ENCODE measurements at places on chromosomes 12 and 14.

DNA sequence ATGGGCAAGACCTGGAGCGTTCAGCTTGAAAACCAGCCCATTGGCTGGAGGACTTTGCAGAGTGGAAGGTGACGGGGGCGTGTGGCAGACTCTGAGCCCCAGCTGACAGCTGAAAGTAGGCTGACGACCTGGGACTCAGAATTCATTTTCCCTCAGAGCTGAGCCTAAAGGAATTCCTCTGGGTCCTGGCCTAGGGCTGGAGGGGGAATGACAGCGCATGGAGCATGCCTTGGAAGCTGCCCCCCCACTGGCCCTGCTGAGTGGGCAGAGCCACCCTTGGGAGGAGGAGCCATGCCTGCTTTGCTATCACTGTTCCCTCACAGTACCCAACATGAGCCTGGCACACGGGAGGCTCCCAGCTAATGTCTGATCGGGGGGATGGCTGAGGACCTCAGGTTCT is 25.4 kb upstream of the SMOC1 start:
- DNase-seq, result no peak

- DNase-seq, result no peak
Observed at GRCh38 chr14:91173904-91174303, 60.0 kb downstream of the DGLUCY start.

DNA sequence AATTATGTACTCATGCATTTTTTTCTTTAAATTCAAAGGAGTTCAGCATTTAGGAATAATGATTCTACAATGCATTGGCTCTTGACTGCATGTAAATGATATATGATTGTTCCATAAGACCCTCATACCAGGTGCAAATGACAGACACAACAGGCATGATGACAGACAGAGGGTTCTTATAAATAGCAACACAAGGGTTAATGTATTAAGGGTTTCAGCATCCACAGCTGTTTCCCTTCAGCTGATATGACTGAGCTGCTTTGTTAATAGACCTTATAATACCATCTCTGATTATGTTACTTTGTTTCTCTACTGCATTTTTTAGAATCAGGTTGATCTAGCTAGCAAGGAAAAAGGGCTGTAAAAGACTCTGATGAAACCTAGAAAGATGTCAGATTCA is 90.8 kb upstream of the TMTC2 start:
- no peak for DNase-seq

GRCh38 chr12:51147309-51147708 is 25.6 kb downstream of the TFCP2 start:
- no peak for DNase-seq

- peak; percentile 21 for DNase-seq
Observed at GRCh38 chr14:91872517-91873470, 5.5 kb upstream of the TC2N start.

- no peak for DNase-seq
Observed at GRCh38 chr14:36989806-36990205, 182.6 kb downstream of the SLC25A21 start.

- DNase-seq, result no peak
Observed at GRCh38 chr12:85280165-85280983, at the start of gene ALX1. TSS of gene ALX1 (plus strand) at chr12:85280220. CDS start at chr12:85280262, 42 bp downstream.

DNA sequence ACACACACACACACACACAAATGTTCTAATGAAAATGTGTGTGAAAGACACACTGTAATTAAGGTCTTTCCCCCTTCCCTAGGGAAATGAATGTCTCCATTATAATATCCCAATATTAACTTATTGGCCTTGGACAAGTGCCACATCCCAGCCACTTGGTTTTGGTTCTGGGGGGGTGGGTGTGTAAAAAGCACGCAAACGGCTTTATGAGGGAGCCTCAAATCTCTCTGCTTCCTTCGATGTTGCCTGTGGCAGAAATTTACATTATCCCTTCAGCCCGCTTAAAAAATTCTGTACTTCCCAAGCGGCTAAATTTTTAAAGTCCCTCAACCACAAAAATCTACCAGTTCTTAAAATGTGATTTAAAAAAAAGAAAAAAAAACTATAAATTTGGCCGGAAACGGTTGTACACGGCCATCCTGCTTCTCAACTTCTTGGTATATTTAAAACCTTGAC is 432 bp downstream of the C14orf93 start:
- no peak for DNase-seq

GRCh38 chr12:15982471-15982870 is 71.3 kb downstream of the DERA start:
- no peak for DNase-seq

DNA sequence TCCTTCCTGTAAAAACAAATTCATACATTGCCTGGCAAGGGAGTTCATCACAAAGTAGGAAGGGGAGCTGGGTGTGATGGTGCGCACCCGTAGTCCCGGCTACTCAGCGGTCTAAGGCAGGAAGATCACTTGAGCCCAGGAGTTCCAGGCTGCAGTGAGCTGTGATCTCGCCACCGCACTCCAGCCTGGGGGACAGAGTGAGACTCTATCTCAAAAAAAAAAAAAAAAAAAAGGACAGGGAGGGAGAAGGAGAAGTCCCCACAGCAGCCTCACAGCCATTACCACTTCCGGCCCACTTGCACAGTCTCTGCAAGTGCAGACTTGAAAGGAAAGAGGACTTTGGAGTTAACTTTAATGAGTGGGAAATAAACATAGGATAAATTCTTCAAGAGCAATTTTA is 121.0 kb downstream of the FBXL14 start:
- DNase-seq, result no peak

DNA sequence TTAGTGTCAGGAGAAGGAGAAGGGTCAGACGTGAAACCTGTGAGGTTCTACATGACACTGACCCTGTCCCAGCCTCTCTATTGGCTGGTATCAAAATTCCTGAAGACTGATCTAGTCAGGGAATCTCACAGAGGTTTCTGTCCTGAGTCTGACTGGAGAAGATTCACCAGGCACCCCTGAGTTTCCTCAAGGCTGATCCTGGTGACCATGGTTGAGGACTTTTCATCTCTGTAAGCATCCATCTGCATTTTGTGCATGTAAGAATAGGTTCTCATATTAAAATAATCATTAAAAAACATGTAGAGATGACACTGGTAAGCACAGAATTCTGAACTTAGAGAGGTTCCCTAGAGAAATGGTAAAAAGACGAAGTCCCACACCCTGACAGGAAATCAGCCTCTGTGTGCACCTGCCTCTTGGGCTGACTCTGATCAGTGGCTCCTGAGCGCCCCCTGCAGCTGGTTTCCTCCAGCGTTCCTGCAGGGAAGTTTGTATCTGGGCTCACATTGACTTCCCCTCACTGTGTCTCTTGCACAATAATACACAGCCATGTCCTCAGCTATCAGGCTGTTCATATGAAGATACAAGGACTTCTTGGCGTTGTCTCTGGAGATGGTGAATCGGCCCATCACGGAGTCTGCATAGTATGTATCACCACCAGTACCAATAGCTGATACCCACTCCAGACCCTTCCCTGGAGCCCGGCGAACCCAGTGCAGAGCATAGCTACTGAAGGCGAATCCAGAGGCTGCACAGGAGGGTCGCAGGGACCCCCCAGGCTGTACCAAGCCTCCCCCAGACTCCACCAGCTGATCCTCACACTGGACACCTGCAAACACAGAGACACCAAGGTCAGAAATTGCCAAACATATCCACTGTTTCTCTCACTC is 991.9 kb downstream of the TMEM121 start:
- peak; percentile 72 for DNase-seq

DNA sequence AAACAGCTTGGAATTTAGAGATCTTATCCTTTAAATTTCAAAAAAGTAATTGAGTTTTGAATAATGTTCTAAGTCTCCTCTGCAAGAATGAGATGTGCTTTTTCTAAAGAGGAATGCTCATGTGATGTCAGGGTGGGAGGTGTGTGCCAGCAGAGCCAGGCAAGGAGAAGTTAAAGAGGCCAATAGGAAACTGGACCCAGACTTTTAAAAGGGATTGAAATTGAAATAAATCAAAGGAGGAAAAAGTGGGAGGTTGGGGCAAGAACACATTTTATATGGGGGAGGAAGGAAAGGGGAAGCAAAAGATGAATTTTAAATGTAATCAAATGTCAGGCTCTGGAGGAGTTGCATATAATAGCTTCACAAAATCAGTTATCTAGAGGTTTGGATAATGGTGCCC is 126.1 kb downstream of the FIGNL2 start:
- no peak for DNase-seq

DNA sequence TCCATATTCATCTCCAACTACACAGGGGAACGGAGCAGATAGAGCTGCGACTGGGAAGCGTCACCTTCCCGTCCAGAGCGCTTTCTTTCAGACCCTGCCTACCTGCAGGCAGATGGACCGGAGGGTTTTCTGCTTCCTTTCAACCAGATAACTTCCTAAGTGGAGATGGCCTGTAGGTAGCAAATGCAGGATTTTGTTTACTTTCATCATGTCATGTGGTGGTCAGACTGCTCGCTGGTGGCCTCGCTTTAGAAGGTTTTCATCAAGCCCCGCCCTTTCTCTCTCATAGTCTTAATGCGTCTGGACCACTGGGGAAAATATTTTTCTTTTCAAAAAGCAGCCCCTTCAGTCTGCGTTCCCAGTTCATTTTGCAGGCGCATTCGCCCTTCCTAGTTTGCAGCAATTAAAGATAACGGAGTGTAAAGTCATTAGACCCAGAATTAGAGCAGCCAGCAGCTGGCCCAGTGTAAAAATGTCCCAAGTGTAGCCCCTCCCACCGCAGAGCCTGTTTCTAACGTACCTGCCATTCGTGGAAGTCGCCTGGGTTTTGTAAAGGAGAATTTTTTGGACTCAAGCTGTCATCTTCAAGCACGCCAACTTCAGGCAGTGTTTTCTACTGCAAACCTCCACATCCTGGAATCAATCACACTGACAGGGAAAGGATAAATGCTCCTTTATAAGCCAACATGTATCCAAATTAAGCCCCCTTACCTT is 68.9 kb downstream of the TESC start:
- no peak for DNase-seq

DNA sequence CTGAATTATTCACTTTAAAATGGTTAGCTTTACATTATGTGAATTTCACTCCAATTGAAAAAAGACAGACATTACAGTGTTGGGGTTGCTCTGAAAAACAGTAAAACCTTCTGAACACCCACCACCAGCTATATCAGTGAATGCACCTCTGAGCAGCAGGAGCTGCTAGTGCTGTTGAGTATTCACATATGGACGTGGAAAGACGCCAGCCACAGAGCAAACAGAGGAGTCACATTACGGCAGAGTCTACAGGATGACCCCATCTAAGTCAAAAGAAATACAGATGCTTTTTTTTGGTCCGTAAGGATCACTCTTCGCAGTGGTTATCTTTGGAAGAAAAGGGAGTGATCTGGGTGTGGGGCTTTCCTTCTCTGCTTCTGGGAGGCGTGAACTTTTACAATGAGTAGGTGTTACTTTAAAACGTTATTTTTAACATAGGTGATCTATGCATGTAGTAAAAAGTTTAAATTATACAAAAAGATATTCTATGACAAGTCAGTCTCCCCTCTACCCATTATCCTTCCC is 4.5 kb downstream of the HVCN1 start:
- DNase-seq, result no peak

DNA sequence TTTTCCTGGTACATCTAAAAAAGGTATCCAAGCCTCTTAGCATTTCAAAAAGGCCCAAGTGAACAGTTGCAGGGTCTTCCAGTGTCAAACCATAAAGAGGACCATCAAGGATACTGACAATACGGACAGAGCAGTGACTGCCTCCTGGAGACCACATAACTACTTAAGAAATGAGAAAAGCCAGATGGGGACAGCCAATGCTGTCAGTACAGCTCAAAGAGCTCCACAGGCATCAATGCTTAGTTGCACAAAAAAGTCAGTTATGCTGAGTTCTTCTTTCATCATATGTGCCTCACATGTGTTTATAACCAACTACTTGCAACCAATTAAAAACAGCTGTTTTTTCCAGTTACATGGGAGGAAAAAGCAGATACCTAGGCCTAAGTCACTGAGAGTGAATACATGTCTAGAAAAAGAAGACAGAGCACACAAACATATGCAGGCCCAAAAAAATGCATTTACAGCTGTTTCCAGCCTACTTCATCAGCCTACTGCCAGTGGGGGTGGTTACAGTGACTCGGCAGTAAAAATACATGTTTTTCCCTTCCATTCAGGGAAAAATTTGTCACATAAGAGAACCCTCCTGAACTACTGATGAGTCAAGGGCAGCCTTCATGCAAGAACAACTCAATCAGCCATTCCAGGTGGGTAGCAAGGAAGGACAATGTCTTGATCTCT is 84.0 kb downstream of the DCAF5 start:
- no peak for DNase-seq

GRCh38 chr14:54335569-54336155 is 61.1 kb upstream of the CDKN3 start:
- no peak for DNase-seq

- no peak for DNase-seq
Observed at GRCh38 chr12:55993230-55993853, 3.7 kb upstream of the SUOX start.

- no peak for DNase-seq
Observed at GRCh38 chr12:6697584-6698351, 2.8 kb downstream of the PIANP start.

- no peak for DNase-seq
Observed at GRCh38 chr12:69834576-69834975, 9.5 kb downstream of the MYRFL start.

GRCh38 chr14:47012533-47013280 is 361.1 kb upstream of the RPL10L start:
- DNase-seq, result no peak

DNA sequence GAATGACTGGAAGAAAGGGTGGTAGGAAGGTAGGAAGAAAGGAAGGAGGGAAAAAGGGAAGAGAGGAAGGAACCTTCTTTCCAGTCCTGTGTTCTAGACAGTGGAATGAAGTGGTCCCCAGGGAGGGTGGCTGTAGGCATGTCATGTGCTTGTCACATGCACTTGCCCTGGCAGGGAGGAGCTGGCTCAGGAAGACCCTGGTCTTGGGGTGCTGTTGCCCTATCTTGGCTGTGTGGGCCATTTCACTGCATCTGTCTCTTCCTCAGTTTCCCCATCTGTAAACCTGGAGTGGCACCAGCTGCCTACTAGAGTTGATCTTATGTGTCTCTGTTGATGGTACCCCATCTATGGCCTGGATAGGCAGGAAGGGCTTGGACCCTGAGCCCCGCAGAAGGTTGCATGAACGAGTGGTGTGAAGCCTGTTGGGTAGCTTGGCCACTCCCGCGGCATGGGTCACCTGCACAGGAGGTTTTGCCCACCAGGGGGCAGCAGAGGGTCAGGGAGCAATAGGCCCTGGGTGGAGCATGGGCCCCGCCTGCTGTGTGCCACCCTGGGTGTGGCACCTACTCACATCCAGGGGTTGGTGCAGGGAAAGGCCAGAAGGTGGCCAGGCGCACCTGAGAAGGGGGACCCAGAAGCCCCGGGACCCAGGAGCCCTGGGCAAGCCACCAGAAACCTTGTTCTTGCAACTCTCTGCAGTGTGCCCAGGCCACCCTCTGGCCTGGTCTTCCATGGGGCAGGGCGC is 25.1 kb downstream of the MEG3 start:
- DNase-seq, result peak; percentile 68

- no peak for DNase-seq
Observed at GRCh38 chr14:87017335-87017734, 975.6 kb downstream of the GALC start.

- peak; percentile 57 for DNase-seq
Observed at GRCh38 chr14:75906680-75907280, 75.0 kb downstream of the TGFB3 start.

All from stimulated activated CD4-positive, alpha-beta T cell treated with anti-CD3 and anti-CD28 coated beads, Interleukin-4, amount 100 ng/mL, for 4 hours (primary cell).